ENCODE measurements at places on chromosomes 2 and 18. TPM values are rescaled to one million over a fixed set of nuclear protein-coding genes. Genes with fewer than 3 reads are reported as not detected.

The GDF7 gene
- total RNA-seq = 7.2 TPM

DNA sequence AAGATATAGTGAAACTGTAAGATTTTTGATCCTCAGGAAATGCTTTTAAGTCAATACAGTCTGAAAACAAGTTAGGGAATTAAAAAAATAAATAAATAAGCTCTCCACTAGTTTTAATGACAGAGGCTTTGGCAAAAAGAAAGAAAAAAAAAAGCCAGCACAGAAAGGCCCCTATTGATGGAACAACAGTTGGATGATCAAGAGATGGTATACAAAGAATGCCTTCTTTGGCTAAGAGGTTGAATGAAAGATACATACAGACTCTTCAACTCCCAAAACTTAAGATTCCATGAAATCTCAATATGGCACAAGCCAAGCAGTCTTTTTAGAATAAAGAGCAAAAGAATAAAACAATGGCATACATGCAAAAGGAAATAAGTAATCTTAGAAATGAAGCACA lies 64.0 kb upstream of the GALNT5 start:
- H3K27me3 ChIP-seq = peaks cover 4% of the 10 kb centered on the region
- H3K4me3 ChIP-seq = no peak overlapping the region
- no peaks in the 10 kb centered on the region for H3K36me3 ChIP-seq
- H3K4me1 ChIP-seq = no peaks in the 10 kb centered on the region
- no peak for DNase-seq
- no peak overlapping the region for H3K27ac ChIP-seq

The KLHL14 gene
- total RNA-seq = 0.08 TPM

DNA sequence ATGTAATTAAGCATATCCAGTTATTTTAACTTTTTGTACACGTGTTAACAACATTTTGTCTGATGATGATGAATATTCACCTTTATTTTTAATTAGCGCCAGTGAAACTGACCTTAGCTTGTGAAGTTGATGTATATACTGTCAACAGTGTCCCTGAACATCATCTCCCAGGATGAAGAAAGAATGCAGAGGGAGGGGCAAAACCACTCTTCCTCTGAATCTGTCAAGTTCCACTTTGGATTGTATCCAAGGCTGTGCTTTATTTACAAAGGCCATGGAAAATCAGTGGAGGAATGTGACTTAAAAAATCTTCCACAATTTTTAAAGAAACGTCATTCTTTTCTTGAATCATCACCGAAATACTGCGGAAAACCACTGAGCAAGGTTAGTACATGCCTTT lies 4.5 kb upstream of the RMDN2 start:
- H3K27me3 ChIP-seq = no peaks in the 10 kb centered on the region
- H3K36me3 ChIP-seq = no peaks in the 10 kb centered on the region
- no peak overlapping the region for H3K4me3 ChIP-seq
- peaks cover 63% of the 10 kb centered on the region for H3K4me1 ChIP-seq

The PRKD3 gene
- 10.0 TPM for total RNA-seq

DNA sequence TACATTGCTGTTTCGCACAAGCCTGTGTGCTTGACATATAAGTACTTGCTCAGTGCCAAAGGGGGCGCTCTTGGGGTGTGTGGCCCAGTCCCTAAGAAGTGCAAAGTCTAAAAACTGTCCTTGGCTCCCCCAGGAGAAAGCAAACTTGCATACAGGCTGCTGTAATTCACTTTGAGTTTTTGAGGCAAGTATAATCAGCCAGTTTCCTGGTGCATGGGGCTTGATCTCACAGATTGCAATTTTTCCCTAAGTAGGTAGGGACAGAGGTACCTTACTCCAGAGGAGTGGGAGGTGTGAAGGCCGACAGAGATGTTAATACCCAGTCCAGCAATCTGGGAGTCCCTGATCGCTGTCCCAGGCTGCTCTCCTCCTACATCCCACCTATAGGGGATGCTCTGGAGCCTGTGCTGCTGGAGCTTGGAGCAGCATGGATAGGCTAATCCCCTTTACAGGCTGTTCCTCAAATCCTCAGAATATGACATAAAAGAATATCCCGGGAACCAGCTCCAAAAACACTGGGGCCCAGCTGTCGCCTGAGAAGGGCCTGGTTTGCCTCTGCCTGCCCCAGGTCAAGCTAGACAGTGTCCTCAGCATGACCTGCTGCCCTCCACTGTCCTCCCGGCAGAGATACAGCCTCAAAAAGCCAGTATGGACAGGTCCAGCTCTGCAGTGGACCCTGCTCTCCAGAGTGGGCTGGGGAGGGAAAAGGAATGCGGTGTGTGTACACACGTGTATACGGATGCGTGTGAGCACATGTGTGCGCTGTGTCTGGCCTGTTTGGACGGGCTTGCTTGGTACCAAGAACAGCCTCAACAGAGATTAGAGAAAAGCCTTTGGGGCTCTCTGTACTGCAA lies 136.5 kb upstream of the HAAO start:
- H3K4me1 ChIP-seq = peaks cover 62% of the 10 kb centered on the region
- peak overlapping the region; percentile 97 for H3K27ac ChIP-seq
- DNase-seq = no peak
- H3K4me3 ChIP-seq = no peak overlapping the region

The STK39 gene
- 1.8 TPM for total RNA-seq

DNA sequence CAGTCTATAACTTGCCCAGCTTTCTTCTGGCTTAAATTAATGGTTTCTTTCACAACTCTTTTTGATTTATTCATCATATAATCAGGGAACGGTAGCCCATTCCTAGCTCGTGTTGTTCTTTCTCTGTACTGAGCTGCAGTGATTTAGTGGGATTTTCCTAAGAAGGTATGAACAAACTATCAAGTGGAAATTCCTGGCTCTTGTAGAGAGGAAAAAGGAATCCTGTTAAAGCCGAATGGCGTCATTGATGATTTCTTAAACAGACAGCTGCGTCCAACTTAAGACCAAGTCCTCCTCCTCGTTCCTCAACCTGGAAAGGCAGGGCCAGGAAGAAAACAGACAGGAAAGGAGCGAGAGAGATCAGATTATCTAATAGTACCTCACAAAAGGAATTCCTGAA lies 69.2 kb upstream of the CABLES1 start:
- no peaks in the 10 kb centered on the region for H3K36me3 ChIP-seq
- no peak overlapping the region for H3K27ac ChIP-seq
- no peaks in the 10 kb centered on the region for H3K27me3 ChIP-seq
- no peaks in the 10 kb centered on the region for H3K4me1 ChIP-seq
- no peak for DNase-seq

The KLHL41 gene
- 0.23 TPM for total RNA-seq

DNA sequence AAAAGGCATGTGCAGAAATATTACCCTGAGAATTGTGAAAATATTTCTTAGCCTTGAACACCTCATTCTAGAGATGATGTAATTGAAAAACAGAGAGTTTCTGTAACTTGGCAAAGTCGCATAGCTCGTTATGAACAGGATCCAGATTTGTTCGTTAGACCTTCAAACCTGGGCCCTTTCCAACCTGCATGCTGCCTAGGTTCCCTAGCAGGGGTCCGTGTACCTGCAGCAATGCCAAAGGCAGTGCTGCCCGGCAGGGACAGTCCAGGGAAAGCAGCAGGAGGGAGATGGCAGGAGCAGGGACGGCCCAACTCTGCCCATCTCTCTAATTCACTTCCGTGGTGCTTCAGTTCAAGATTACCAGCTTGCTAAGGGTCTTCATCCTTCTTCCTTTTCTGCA lies 12.0 kb downstream of the PIEZO2 start:
- H3K36me3 ChIP-seq = peaks cover 3% of the 10 kb centered on the region
- H3K27me3 ChIP-seq = no peaks in the 10 kb centered on the region
- H3K27ac ChIP-seq = no peak overlapping the region
- no peak overlapping the region for H3K4me3 ChIP-seq
- peaks cover 5% of the 10 kb centered on the region for H3K4me1 ChIP-seq

DNA sequence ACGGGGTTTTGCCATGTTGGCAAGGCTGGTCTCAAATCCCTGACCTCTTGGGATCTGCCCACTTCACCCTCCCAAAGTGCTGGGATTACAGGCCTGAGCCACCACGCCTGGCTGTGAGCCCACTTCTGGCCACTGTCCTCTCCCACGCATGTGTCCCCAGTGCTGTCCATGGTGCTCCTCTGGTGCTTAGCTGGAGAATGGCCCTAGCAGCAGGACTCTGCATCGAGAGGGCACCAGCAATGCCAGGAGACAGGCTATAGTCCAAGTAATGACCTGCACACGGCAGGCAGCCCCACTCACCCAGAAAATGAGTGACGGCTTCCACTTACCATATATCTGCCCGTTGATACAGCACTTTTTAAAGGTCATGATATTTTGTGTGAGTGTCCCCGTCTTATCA lies 66.3 kb upstream of the NARS1 start:
- H3K36me3 ChIP-seq = no peaks in the 10 kb centered on the region
- H3K4me1 ChIP-seq = peaks cover 7% of the 10 kb centered on the region
- no peak overlapping the region for H3K4me3 ChIP-seq
- DNase-seq = no peak
- no peaks in the 10 kb centered on the region for H3K27me3 ChIP-seq

- no peaks in the 10 kb centered on the region for H3K36me3 ChIP-seq
- peaks cover 16% of the 10 kb centered on the region for H3K4me1 ChIP-seq
- DNase-seq = no peak
- H3K27ac ChIP-seq = no peak overlapping the region
- no peak overlapping the region for H3K4me3 ChIP-seq
Measured at GRCh38 chr2:217952409-217952808, 50.4 kb downstream of the TNS1 start.

All from liver (tissue), 10 donors.